ENCODE measurements at places on chromosomes 2 and 18.

- no peak for DNase-seq
These were observed 80.6 kb upstream of the ZFP36L2 start for GRCh38 chr2:43307046-43307445.

DNA sequence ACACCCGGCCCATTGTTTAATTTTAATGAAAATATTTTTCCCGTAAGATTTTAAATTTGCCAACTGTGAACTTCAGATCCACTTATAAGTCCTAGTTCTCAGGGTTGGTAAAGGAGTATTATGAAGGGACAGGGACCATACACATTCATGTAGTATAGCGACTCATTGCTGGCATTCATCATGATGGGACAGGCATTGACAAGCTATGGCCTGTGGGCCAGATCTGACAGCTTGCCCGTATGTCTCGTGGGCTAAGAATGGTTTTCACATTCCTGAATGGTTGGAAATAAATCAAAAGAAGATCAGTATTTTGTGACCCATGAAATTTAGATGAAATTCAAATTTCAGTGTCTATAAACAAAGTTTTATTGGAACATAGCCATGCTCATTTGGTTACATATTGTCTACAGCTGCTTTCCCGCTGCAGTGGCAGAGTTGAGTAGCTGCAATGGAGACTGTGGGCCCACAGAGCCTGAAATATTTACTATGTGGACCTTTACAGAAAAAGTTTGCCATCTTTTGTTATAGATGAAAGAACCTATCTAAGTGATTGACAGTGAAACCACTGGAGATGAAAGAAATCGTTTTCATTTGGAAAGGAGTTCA lies 4.1 kb downstream of the RAPGEF4 start:
- DNase-seq, result no peak

- DNase-seq, result no peak
These were observed 284.0 kb upstream of the CWC22 start for GRCh38 chr2:180291060-180291459.

GRCh38 chr2:228777855-228778355 lies 493.2 kb downstream of the PID1 start:
- DNase-seq, result no peak
